Muscle of arm (tissue), 14 donors: ENCODE measurements at places on chromosomes 11 and 22.

DNA sequence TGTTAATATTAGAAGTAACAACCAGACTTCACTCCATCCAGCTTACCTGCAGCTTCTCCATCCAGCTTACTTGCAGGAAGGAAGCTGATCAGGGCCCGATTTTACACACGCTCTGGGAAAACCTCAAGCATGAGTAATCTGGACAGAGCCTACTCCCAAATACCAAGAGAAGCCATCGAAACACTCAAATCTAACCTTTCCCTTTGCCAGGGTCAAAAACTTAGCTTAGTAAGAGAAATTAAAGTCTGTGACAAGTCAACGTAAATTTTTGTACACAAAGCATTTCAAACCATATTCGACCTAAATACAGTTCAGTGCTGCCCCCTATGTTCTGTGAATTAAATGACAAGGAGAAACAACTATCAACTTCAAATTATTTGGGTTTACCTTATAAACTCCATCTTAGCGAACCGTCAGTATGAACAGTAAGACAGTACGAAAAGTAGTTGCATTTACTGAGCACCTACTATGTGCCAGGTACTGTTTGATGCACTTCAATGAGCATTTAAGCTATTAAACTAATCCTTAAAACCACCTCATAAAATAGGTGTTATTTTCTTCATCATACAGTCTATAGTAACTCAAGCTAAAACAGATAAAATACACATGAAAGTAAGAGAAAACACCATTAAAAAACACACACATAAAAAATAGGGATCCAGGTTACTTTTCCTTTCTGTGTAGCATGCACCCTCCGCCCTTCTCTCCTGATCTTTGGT lies 36.9 kb downstream of the ARFGAP3 start:
- peak; percentile 31 for DNase-seq

GRCh38 chr22:45101515-45102227 lies 62.1 kb upstream of the NUP50 start:
- peak; percentile 45 for DNase-seq

- no peak for DNase-seq
Observed at GRCh38 chr11:106503901-106504300, 426.4 kb downstream of the AASDHPPT start.

DNA sequence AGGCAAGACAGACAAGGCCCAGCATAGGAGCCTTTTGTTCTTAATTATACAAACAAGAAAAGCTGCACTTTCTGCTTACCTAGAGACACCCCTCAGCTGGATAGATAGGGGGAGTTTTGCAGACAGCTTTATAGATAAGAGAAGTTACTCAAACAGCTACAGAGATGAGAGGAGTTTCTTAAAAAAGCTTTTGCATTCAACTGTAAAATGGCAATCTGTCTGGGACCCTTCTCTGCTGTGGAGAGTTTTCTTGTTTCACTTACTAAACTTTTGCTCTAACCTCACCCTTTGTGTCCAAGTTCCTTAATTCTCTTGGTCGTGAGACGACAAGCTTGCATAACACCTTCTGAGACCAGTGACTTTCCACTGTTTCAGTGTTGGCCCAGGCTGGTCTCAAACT lies 103.8 kb upstream of the CHORDC1 start:
- DNase-seq, result no peak

DNA sequence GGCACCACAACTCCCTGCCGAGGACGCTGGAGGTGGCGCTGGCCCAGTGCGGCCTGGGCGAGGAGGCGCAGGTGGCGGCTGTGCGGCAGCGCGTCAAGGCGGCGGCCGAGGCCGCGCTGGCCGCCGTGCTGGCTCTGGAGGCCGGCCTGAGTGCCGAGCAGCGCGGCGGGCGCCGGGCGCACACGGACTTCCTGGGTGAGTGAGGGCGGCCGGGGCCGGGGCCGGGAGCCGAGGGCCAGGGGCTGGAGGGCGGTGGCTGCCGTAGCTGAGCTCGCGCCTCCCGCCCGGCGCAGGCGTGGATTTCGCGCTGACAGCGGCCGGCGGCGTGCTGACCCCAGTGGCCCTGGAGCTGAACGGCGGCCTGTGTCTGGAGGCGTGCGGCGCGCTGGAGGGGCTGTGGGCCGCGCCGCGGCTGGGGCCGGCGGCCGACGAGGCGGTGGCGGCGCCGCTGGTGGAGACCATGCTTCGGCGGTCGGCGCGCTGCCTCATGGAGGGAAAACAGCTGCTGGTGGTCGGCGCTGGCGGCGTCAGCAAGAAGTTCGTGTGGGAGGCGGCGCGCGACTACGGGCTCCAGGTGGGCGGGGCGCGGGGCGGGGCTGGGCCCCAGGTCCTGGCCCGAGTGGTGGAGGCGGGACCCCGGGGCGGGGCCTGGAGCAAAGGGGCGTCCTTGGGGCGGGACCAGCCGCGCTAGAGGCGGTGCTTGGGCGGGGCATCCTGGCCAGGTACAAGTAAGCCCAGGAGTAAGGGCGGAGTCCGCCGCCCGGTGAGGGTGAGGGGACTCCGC lies 5.4 kb downstream of the CARNS1 start:
- peak; percentile 90 for DNase-seq

GRCh38 chr22:48676266-48677167 lies 1151.2 kb downstream of the BRD1 start:
- no peak for DNase-seq

GRCh38 chr11:83257761-83258168 lies 28.4 kb downstream of the CCDC90B start:
- DNase-seq, result no peak
